Body of pancreas (tissue), 4 donors: ENCODE measurements at places on chromosomes 2 and 18. TPM values are rescaled to one million over a fixed set of nuclear protein-coding genes. Genes with fewer than 3 reads are reported as not detected.

Gene RIT2
- not detected for total RNA-seq

Gene IAH1
- 10.2 TPM for total RNA-seq

Gene LOXHD1
- total RNA-seq = not detected

Gene CCDC74A
- 1.6 TPM for total RNA-seq

Gene DARS1
- 22.1 TPM for total RNA-seq

Gene HMSD
- total RNA-seq = not detected

Gene CCDC121
- 1.3 TPM for total RNA-seq

Gene LINC00305
- not detected for total RNA-seq

Gene GPAT2
- 1.6 TPM for total RNA-seq

Gene HOXD11
- total RNA-seq = not detected

Gene PXDN
- 41.9 TPM for total RNA-seq

Gene COL4A4
- total RNA-seq = 2.3 TPM

Gene REG1B
- total RNA-seq = 15,911 TPM

Gene TCF4
- 34.0 TPM for total RNA-seq

Gene MYL12B
- total RNA-seq = 84.7 TPM

Gene CHRNG
- total RNA-seq = not detected

Gene SPHKAP
- total RNA-seq = not detected

Gene SLC16A14
- total RNA-seq = 0.78 TPM

Gene MC4R
- not detected for total RNA-seq

Gene ITGA4
- total RNA-seq = 3.4 TPM

Gene IL1A
- total RNA-seq = not detected

Gene INPP5D
- 0.99 TPM for total RNA-seq
